ENCODE measurements at places on chromosomes 4 and X.

GRCh38 chrX:14826319-14826718 is 46.5 kb downstream of the FANCB start:
- DNase-seq, result no peak

- no peak for DNase-seq
Observed at GRCh38 chr4:9943761-9944160, 77.5 kb downstream of the SLC2A9 start.

- no peak for DNase-seq
Observed at GRCh38 chr4:105208561-105208960, 61.9 kb downstream of the TET2 start.

GRCh38 chr4:56093576-56093975 is 144.8 kb downstream of the CEP135 start:
- no peak for DNase-seq

DNA sequence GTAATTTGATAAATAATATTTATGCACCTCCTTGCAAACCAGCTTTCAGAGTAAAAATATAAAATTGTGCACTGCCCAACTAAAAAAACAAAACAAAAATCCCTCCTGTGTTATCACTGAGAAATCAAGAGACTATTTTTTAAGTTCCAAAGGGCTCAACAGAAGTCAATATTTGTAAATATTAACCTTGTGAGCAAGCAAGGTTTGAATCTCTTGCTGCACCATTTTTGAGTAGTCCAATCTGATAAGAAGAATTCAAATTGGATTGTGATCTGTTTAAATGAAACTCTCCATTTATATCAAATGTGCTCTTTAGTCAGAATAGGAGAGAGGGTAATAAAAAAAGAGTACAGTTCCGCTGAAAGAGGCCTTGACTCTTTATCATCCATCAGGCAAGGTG is 520.2 kb downstream of the RAB28 start:
- no peak for DNase-seq

DNA sequence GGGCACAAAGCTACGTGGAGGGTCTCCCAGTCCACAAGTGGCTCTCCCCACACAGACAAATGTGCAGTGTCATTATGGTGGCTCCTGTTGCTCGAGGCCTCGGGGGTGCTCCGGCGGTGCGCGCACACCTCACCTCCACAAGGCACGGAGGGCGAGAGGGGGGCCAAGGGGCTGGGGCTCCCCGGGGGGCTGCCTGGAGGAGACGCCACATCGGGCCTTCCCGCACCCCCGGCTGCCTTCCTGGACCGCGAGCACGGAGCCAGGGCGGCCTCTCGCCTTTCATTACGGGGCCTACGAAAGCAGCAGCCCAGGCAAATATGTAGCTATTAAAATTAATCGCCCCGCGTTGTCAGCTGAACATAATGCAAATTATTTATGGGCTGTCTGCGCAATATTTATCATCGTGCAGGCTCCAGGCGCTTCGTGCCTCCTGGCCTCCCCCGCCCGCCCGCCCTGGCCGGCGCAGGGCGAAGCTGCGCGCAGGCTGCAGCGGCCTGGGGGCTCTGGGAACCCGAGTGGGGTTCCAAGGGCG is 70.8 kb upstream of the BCOR start:
- DNase-seq, result no peak

DNA sequence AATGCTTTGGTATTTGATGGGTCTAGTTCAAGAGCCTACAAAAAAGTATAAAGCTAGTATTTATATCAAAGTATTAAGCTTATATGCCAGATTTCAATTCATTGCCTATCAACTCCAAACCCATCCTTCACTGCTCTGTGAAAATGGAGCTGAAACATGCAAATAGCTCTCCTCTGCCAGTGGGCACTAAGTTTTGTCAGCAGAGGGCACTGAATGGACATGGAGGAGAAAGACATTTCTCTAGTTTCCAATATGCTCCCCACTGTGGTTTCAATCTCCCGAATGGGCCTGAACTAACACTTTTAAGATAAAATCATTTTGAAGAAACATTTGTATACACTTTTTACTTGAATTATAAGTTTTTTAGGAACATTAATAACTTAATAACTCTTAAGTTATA is 12.4 kb downstream of the PPID start:
- DNase-seq, result no peak

DNA sequence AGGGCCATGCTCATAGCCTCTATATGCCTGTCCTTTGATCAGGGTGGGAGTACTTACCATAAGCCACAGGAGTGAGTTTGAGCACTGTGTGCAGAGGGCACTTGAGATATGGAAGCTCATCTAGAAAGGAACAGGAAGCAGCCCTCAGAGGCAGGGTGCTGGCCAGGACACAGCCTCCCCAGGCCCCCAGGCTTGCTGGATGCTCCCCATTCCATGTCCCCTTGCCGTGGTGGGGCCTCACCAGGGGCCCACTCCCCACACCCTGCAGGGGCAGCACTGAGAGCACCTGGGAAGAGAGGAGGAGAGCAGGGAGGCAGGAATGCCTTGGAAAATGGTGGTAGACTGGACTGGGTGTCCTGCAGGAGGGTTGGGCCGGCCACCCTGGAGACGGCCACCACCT is 14.3 kb downstream of the TRO start:
- no peak for DNase-seq

DNA sequence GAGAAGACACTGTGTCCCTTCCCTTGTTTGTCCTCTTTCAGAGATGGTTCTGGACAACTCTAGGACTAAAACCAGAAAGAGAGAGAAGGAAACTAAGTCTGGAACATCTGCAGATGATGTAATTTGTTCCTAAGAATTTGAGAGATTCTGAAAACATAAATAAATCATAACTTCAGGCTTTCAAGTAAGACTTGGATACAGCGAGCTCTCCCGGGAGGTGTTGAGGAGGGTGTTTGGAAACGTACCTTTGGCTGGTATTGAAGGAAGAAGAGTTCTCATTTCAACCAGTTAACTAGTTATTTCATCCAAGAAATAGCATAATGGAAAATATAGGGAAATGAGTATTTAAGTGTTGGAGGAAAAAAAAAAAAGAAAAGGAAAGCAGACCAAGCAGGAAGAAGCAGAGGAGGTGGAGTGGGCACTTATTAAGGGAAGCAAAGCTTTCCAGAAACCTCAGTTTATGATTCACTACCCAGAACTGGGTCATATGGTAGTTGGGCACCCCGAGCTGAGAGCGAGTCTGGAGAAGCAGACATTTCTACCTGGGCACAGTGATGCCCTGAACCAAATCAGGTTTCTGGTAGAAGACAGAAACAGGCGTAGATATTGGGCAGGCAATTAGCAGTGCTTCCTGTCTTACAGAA is 26.9 kb downstream of the CCNG2 start:
- DNase-seq, result no peak

- DNase-seq, result peak; percentile 19
Observed at GRCh38 chrX:69088171-69088938, 76.9 kb downstream of the PJA1 start.

DNA sequence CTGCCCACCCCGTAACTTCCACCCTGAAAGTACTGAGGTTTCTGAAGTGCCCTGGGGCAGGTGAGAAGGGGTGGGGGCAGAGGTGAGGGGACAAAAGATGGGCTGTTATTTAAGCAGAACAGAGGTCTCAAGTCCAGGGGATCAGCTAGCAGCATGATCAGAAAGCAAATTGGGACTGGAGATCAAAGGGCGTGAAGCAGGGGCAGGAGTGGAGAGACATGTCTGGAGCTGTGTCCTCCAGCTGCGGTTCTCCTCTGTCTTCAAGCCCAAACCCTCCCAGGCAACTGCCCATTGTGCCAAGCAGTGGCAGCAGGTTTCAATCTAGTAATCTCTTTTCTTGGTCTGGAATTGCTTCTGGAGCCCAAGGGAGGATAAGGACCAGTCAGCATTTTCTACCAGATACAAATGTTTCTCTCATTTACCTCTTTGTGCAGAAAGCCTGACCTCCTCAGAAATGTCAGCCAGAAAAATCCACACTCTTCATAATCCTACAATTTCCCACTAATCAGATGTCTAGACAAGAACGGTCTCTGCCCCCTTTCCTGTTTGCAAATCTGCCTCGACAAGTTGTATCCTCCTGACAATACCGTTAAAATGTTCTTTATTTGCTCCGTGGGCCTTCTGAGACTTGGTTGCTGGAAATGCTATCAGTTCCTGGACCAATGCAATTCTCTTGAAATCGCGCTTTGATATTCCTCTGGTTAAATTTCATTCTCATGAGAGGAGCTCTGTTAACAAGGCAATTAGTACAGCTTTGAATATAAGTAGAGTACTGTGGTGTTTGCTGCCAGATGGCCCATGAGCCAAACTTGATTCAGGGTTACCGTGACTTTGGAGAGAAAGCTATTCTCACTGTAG is 23.2 kb upstream of the RASL11B start:
- peak; percentile 19 for DNase-seq

All from NCI-H82 (cell line).